GM13976 (cell line): ENCODE measurements at places on chromosomes 1 and 21.

GRCh38 chr1:53089478-53090226 lies 27.6 kb downstream of the PODN start:
- no peak for DNase-seq

DNA sequence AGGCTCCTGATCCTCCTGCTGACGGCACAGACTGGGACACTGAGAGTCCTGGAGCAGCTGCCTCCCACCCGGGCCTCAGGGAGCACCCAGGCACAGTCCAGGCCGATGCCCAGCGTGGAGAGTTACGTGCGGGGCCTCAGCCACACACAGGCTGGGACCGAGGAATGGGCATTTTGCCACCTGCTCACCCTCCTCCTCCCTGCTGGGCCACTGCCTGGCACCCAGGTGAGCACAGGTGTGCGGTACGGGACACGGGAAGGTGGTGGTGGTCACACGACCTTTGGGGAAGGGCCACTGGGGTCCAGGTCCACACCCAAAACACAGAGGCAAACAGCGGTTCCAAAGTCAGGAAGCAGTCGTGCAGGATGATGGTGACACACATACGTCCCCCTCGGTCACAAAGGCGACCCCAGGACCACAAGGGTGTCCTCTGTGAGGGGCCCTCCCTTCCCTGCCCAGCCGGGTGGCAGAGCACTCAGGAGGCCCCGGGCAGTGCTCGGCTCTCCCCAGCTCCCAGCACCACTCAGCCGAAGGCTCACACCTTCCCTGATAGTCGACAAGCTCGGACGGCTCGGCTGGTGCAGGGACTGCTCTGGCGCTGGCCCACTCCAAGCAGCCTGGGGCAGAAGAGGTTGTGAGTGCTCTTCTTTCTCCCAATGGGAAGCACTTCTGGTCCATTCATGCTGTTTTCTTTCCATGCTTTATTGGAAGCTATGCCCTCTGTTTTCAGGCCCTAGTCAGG lies 14.3 kb downstream of the MORN1 start:
- no peak for DNase-seq

DNA sequence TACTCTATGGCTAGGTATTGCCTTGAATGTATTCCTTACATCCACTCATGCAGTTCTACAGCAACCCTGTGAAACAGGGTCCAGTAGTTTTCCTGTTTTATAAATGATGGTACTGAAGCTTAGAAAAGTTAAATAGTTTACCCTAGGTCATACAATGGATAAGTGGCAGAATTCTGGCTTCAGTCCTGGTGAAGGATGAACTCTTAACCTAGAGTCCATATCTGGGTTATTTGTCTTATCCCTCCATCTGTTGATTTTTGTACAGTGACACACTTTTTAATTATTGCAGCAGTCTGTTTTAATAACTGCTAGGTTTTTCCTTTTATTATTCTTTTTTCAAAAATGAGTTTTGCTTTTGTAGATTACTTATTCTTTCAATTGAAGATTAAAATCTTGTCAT lies 263.9 kb downstream of the DNM3 start:
- DNase-seq, result no peak

GRCh38 chr1:223456747-223457146 lies 63.5 kb downstream of the CCDC185 start:
- DNase-seq, result no peak

GRCh38 chr1:193952778-193953374 lies 766.5 kb upstream of the B3GALT2 start:
- no peak for DNase-seq
